ENCODE measurements at places on chromosomes 7 and 10. TPM values are rescaled to one million over a fixed set of nuclear protein-coding genes. Genes with fewer than 3 reads are reported as not detected.

DNA sequence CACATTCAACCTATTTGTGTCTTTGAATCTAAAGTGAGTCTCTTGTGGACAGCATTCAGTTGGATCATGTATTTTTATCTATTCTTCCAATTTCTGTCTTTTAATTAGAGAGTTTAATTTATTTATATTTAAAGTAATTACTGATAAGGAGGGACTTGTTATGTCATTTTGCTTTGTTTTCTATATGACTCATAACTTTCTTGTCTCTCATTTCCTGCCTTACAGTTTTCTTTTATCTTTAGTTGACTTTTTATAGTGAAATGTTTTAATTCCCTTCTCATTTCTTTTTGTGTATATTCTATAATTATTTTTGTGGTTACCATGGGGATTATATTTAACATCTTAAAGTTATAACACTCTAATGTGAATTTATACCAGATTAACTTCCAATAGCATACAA is 7.3 kb upstream of the ZNF518A start:
- no peaks in the 10 kb centered on the region for H3K27me3 ChIP-seq
- no peak for DNase-seq
- H3K27ac ChIP-seq: no peak overlapping the region

GRCh38 chr10:26911811-26912461 is 51.2 kb upstream of the ABI1 start:
- no peak overlapping the region for H3K4me3 ChIP-seq
- no peaks in the 10 kb centered on the region for H3K4me1 ChIP-seq
- no peak for DNase-seq
- no peak overlapping the region for H3K27ac ChIP-seq
- no peaks in the 10 kb centered on the region for H3K27me3 ChIP-seq

Gene GSDME
- total RNA-seq: 15.1 TPM

DNA sequence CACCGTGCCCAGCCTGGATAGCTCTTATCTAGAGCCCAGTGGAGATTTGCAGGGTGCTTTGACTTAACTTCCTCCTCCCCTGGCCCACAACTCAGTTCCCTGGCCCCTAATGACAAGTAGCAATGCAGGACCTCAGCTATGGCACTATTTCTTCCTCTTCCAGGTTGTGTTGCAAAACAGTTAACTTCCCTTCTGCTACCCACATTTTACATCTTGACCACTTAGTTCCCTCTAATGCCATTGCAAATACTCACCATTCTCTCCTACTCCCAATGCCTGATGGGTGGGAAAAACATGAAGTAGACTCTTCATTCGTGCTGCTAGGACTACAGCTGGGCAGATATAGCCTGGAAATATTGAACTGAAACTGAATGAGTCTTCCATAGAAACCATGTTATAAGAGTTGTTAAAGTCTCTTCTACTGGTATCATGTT is 39.1 kb upstream of the FGL2 start:
- H3K36me3 ChIP-seq: no peaks in the 10 kb centered on the region
- DNase-seq: no peak
- H3K4me3 ChIP-seq: no peak overlapping the region
- no peaks in the 10 kb centered on the region for H3K4me1 ChIP-seq

- no peak overlapping the region for H3K4me3 ChIP-seq
- no peaks in the 10 kb centered on the region for H3K27me3 ChIP-seq
- no peaks in the 10 kb centered on the region for H3K4me1 ChIP-seq
- H3K36me3 ChIP-seq: no peaks in the 10 kb centered on the region
These were observed 50.6 kb upstream of the RET start for GRCh38 chr10:43026039-43026973.

- H3K27me3 ChIP-seq: no peaks in the 10 kb centered on the region
- H3K27ac ChIP-seq: no peak overlapping the region
- H3K4me1 ChIP-seq: no peaks in the 10 kb centered on the region
- DNase-seq: no peak
These were observed 36.6 kb downstream of the ATRNL1 start for GRCh38 chr10:115129752-115130151.

DNA sequence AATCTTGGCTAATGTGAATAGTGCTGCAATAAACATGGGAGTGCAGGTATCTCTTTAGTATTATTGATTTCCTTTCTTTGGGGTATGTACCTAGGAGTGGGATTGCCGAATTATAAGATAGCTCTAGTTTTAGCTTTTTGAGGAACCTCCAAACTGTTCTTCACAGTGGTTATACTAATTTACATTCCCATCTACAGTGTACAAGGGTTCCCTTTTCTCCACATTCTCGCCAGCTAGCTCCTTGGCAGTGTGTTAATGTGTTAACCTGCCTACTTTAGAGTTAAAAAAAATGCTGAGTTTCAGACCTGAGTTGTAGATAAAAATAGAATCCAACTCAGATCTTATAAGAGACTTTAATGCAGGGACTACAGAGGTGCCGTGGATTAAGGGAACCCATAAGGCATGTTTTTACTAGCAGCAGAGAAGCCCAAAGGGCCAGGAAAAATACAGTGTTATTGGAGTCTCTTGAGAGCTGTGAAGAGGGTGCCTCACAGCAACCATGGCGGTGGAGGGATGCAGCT is 35.4 kb downstream of the CDK13 start:
- DNase-seq: no peak
- no peaks in the 10 kb centered on the region for H3K36me3 ChIP-seq

DNA sequence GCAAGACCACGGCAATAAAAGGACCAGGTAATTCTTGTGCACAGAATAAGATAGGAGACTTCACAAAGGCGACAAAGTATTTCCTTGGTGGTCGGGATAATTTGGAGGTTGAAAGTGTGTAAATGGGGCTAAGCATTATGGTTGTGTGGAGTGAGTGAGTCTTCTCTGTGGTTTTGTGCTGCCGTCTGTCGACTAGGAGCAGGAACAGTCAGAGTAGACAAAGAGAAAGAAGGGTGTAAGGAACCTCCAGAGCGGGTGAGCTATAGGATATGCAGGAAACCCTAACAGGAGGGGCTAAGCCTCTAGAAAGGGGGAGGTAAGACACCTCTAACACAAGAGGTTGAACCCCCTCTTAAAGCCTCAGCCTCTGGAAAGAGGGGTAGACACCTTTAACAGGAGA is 201.6 kb downstream of the SH2D4B start:
- no peak for DNase-seq
- H3K4me1 ChIP-seq: no peaks in the 10 kb centered on the region
- H3K27me3 ChIP-seq: no peaks in the 10 kb centered on the region

DNA sequence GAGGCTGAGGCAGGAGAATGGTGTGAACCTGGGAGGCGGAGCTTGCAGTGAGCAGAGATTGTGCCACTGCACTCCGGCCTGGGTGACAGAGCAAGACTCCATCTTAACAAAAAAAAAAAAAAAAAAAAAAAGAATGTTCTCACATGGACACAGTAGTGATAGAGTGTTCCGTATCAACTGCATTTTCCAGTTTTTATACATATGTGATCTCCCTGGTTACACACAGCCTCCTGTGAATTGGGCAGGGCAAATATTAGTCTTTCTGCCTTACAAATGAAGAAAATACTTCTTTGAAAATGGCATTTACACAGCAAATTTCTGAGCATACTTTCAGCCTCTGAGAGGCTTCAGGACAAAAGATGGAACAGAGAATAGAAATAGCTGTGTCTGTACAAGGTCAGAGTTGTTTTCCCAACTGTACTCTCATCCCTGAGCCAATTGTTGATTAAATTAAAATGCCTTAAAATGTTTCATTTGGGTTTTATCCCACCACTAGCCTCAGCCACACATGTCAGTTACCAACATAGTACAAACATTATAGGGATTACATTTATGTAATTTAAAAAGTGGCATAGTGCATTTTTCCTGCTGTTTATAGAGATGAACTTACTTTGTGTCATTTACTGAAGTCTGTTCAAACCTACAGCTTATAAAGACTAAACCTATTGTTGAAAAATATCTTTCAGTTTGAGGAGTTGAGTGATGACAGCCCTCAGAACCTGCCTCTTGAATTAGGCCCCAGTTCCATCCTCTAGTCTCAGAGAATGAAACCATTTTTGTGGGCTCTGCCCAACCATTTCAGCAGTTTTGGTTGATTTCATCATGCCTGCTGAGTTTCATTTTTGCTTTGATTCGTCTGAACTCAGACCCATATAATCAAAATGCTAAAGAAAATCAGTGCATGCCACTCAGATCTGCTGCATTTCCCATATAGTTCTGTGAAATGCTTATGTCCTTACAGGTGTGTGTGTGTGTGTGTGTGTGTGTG is 609.4 kb upstream of the C7orf33 start:
- no peak for DNase-seq
- H3K4me3 ChIP-seq: no peak overlapping the region
- no peak overlapping the region for H3K27ac ChIP-seq
- H3K27me3 ChIP-seq: no peaks in the 10 kb centered on the region
- no peaks in the 10 kb centered on the region for H3K4me1 ChIP-seq

Gene SPDYE11
- not detected for total RNA-seq

- H3K27me3 ChIP-seq: no peaks in the 10 kb centered on the region
- H3K36me3 ChIP-seq: no peaks in the 10 kb centered on the region
- H3K4me3 ChIP-seq: no peak overlapping the region
- no peak for DNase-seq
- no peaks in the 10 kb centered on the region for H3K4me1 ChIP-seq
These were observed 11.9 kb upstream of the COL1A2 start for GRCh38 chr7:94382746-94383145.

Gene CTTNBP2
- 13.8 TPM for total RNA-seq

DNA sequence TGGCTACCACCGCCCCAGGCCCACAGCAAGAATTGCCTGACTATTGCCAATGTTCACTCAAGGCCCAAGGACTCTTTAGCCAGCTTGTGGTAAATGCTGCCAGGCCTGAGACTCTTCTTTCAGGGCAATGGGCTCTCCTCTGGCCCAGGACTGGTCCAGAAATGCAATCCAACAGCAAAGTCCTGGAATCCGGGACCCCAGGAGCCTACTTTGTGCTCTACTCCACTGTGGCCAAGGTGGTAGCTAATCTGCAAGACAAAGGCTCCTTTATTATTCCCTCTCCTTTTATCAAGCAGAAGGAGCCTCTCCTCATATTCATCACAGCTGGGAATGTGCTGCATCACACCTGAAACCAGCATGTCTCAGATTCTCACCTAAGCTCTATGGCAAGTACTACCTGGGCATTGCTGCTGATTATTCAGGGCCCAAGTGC is 107.6 kb upstream of the PRSS58 start:
- no peak for DNase-seq
- H3K4me3 ChIP-seq: no peak overlapping the region
- H3K4me1 ChIP-seq: no peaks in the 10 kb centered on the region
- no peak overlapping the region for H3K27ac ChIP-seq
- H3K27me3 ChIP-seq: no peaks in the 10 kb centered on the region

DNA sequence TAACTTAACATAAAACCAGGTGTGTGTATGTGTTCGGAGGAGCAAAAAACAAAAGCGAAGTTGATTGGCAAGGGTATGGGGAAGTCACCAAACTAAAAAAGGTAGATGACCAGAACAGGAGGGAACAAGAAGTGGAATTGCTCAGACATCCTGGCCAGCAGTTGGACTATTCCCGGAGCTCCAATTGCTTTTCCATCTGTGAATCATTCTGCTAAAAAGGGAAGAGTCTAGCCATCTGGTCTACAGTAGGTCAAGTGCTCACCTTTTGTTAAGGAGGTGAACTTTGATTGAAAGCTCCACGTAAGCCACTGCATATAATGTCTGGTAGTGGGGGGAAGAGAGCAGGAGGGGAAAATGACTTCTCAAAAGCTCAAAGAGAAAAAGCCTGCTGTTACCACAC is 50.0 kb upstream of the BET1 start:
- H3K4me1 ChIP-seq: no peaks in the 10 kb centered on the region
- no peak overlapping the region for H3K27ac ChIP-seq
- H3K4me3 ChIP-seq: no peak overlapping the region
- H3K36me3 ChIP-seq: no peaks in the 10 kb centered on the region

- peak overlapping the region; percentile 91 for H3K27ac ChIP-seq
- H3K4me3 ChIP-seq: no peak overlapping the region
- no peak for DNase-seq
- no peaks in the 10 kb centered on the region for H3K36me3 ChIP-seq
- H3K27me3 ChIP-seq: no peaks in the 10 kb centered on the region
- no peaks in the 10 kb centered on the region for H3K4me1 ChIP-seq
These were observed 7.0 kb downstream of the PKD1L1 start for GRCh38 chr7:47941136-47941844.

DNA sequence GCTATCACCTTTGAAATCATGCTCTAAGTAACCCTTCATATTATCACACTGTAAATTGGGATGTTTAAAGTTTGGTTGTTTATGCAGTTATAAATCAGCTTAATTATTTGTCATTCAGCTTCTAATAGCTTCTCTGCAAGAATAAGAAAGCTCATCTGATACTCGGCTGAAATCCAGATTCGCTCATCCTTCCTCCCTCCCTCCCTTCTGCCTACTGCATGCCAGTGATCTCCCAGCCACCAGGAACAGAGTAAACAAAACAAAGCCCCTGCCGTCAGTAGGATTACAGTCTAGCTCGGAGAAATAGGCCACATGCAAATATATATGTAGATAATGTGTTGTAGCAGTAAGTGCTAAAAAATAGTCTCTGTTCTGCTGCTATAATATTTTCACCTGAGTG is 211.8 kb downstream of the NSUN6 start:
- H3K4me1 ChIP-seq: no peaks in the 10 kb centered on the region
- no peaks in the 10 kb centered on the region for H3K27me3 ChIP-seq
- DNase-seq: no peak
- no peak overlapping the region for H3K4me3 ChIP-seq

- H3K4me3 ChIP-seq: no peak overlapping the region
- H3K27me3 ChIP-seq: no peaks in the 10 kb centered on the region
- peak overlapping the region; percentile 72 for H3K27ac ChIP-seq
- no peaks in the 10 kb centered on the region for H3K36me3 ChIP-seq
These were observed 52.1 kb downstream of the PODXL start for GRCh38 chr7:131504157-131504899.

DNA sequence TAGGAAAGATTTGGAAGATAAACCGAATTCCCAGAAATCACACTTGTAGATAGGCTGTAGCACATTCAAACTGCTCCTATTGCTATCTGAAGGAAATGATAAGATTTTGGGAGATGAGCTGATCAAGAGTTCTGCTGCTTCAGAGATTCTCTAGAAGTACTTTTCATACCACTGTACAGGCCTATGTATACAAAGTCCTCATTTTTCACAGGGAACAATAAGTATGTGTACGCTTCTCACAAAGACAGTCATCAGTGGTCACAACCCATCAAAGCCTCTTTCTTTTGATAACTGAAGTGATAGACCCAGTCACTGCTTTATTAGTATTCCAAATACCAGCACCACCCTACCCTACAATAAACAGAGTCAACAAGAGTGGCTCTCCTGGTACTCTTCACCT is 15.6 kb upstream of the SEPTIN7 start:
- no peaks in the 10 kb centered on the region for H3K36me3 ChIP-seq
- no peak overlapping the region for H3K4me3 ChIP-seq
- H3K27ac ChIP-seq: no peak overlapping the region
- no peaks in the 10 kb centered on the region for H3K27me3 ChIP-seq
- DNase-seq: no peak

GRCh38 chr7:128836729-128837348 is 6.6 kb downstream of the FLNC start:
- no peak for DNase-seq
- no peak overlapping the region for H3K4me3 ChIP-seq
- no peaks in the 10 kb centered on the region for H3K36me3 ChIP-seq

- no peak overlapping the region for H3K27ac ChIP-seq
- no peaks in the 10 kb centered on the region for H3K27me3 ChIP-seq
- H3K4me1 ChIP-seq: no peaks in the 10 kb centered on the region
- H3K4me3 ChIP-seq: no peak overlapping the region
- DNase-seq: no peak
These were observed 219.9 kb downstream of the DKK1 start for GRCh38 chr10:52533986-52534385.

Gene PILRA
- total RNA-seq: 7.9 TPM

GRCh38 chr7:94094298-94094697 is 90.1 kb upstream of the BET1 start:
- H3K4me1 ChIP-seq: no peaks in the 10 kb centered on the region
- H3K4me3 ChIP-seq: no peak overlapping the region
- DNase-seq: no peak

- no peaks in the 10 kb centered on the region for H3K27me3 ChIP-seq
- no peak overlapping the region for H3K4me3 ChIP-seq
- no peaks in the 10 kb centered on the region for H3K36me3 ChIP-seq
- H3K4me1 ChIP-seq: no peaks in the 10 kb centered on the region
- no peak overlapping the region for H3K27ac ChIP-seq
These were observed 132.8 kb downstream of the PTPN20 start for GRCh38 chr10:47043928-47044538.

All from breast epithelium (tissue), 4 donors.